Activated CD4-positive, alpha-beta T cell treated with anti-CD3 and anti-CD28 coated beads for 1 hour (primary cell): ENCODE measurements at places on chromosomes 5 and 9.

GRCh38 chr5:66529182-66529581 is 67.0 kb upstream of the MAST4 start:
- DNase-seq, result no peak

- no peak for DNase-seq
These were observed 80.5 kb upstream of the TNFSF8 start for GRCh38 chr9:115010874-115011273.

DNA sequence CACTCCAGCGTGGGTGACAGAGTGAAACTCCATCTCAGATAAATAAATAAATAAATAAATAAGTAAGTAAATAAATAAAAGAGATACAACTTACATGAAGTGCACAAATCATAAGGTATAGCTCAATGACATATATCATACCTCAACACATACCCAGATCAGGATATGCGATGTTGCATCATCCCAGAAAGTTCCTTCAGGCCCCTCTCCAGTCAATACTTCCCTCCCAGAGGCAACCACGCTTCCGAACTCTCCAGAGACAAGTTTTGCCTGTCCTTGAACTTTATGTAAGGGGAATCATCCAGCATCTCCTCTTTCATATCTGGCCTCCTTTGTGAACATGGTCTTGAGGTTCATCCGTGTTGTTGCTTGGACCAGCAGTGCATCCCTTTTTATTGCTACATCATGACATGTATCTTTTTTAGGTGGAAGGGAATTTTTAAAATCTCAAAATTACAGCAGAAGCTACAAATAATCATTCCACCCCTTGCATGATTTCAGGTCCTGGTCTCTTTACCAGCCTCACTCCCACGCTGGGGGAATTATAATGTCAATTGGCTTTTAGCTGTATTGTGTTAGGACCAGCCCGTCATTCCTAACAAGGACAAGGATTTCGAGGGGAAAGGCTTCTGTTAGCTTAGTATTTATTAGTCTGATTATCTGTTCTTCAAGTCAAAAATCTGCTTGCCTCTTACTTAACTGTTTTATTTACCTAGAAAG is 32.9 kb upstream of the AOPEP start:
- no peak for DNase-seq

DNA sequence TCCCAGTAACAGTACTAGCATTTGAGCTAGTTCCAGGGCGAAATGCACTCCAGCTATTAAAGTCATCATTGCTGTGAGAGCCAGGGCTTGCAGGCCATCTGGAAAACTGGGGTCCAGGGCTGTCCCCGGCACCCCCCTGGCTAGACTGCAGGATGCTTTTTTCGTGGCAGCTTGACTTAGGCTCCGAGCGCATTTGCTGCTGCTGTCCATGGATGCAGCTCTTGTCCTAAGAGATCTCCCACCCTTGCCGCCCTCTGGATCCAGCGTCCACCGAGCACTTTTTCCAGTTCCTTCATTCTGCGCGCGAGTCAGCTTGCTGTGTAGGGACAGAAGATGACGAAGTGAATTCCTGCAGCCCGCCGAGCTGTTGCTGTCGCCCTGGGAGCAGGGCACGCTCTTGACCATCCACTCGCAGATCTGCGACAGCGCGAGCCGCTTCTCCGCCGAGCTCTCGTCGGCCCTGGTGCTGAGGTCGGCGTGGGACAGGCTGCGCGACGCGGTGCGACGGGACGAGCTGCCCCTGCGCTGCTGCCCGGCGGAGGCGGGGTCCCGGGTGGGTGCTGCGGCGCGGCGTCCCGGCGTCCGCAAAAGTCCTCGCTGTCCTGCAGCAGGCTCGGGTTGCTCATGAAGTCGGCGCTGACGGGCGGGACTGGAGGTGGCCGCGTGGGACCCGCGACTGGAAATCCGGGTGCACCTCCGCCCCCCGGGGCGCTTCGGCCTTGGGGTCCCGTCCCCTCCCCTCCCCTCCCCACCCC is 30.7 kb downstream of the OR2V1 start:
- DNase-seq, result no peak

- DNase-seq, result no peak
These were observed 3.0 kb downstream of the CORO2A start for GRCh38 chr9:98189412-98189811.
